ENCODE measurements at places on chromosomes 2 and 18. TPM values are rescaled to one million over a fixed set of nuclear protein-coding genes. Genes with fewer than 3 reads are reported as not detected.
A peak's percentile ranks its signal among the peaks of the same experiment; 100 is the strongest.

- DNase-seq, result peak; percentile 32
Measured at GRCh38 chr18:2855560-2856350, 8.9 kb downstream of the EMILIN2 start.

GRCh38 chr18:48728204-48728833, 189.5 kb downstream of the CTIF start:
- no peak for DNase-seq

DNA sequence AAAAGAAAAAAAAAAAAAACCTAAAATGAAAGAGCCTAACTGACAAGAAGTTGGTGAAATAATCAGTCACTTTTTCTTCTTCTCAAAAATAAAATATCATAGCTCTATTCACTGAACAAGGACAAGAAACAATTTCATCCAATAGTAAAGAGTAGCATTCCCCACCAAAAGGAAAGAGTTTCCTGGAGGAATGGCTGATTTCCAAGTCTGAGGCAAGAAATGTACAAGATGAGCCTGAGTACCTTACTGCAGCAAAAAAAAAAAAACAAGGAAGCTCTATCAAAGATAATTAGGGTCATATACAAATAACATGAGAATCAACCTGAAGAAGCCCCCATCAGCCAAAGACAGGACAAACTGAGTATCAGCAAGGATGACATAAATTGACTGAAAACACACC, 11.5 kb downstream of the ROCK1 start:
- no peak for DNase-seq

GRCh38 chr2:191115391-191115790, 35.4 kb downstream of the STAT4 start:
- no peak for DNase-seq

- no peak for DNase-seq
Measured at GRCh38 chr2:68434981-68435380, 32.1 kb downstream of the FBXO48 start.

The ARPC2 gene
- 51.4 TPM for total RNA-seq

All from left lobe of liver (tissue), 2 donors.